ENCODE measurements at places on chromosomes 11 and 22. TPM values are rescaled to one million over a fixed set of nuclear protein-coding genes. Genes with fewer than 3 reads are reported as not detected.

GRCh38 chr11:86248609-86249008 is 4.1 kb downstream of the EED start:
- H3K4me3 ChIP-seq = no peak overlapping the region
- no peaks in the 10 kb centered on the region for H3K27me3 ChIP-seq
- peaks cover 36% of the 10 kb centered on the region for H3K4me1 ChIP-seq
- H3K36me3 ChIP-seq = peaks cover 9% of the 10 kb centered on the region
- H3K27ac ChIP-seq = peak overlapping the region; percentile 9
- DNase-seq = no peak

The AIFM3 gene
- 0.94 TPM for total RNA-seq

- H3K27me3 ChIP-seq = no peaks in the 10 kb centered on the region
- peak; percentile 61 for DNase-seq
- peak overlapping the region; percentile 75 for H3K4me3 ChIP-seq
- H3K4me1 ChIP-seq = peaks cover 10% of the 10 kb centered on the region
Measured at GRCh38 chr11:47399860-47400767, 8.3 kb upstream of the SLC39A13 start.

The TNNT3 gene
- 16.7 TPM for total RNA-seq

DNA sequence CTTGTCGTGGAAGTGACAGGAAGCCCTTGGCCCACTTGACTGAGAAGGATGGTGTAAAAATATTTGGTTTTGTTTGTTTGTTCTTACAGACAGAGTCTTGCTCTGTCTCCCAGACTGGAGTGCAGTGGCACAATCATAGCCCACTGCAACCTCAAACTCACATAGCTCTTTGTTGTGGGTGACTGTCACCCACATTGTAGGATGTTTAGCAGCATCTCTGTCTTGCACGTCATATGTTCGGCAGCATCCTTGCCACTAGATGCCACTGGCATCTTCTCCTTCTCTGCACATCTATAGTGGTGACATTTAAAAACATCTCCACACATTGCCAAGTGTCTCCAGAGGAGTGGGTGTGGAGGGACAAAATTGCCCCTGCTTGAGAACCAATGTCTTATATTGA is 56.8 kb downstream of the PRR5L start:
- H3K27me3 ChIP-seq = peaks cover 18% of the 10 kb centered on the region
- peak; percentile 49 for DNase-seq
- peaks cover 37% of the 10 kb centered on the region for H3K4me1 ChIP-seq
- no peaks in the 10 kb centered on the region for H3K36me3 ChIP-seq
- no peak overlapping the region for H3K4me3 ChIP-seq
- no peak overlapping the region for H3K27ac ChIP-seq

The C11orf42 gene
- total RNA-seq = not detected

The TRIM51 gene
- total RNA-seq = not detected

DNA sequence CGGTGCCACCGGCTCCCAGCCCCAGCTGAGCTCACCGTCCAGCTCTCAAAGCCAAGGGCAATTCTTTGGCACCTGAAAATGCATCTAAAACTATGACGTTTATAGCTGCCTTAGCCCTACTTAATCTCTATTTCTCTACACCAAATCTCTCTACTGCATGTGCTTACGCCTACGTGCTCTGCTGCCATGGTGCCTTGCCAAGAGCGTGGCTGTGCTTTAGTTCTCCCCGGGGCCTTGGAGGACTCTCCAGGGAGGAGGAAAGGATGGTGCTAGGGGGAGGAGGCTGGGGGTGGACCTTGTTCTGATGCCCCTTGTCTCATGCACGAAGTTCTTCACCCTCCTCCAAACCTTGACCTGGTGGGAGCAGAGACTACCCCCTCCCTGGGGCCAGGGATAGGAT is 9.0 kb upstream of the BID start:
- no peaks in the 10 kb centered on the region for H3K27me3 ChIP-seq
- H3K36me3 ChIP-seq = peaks cover 8% of the 10 kb centered on the region
- no peak for DNase-seq

DNA sequence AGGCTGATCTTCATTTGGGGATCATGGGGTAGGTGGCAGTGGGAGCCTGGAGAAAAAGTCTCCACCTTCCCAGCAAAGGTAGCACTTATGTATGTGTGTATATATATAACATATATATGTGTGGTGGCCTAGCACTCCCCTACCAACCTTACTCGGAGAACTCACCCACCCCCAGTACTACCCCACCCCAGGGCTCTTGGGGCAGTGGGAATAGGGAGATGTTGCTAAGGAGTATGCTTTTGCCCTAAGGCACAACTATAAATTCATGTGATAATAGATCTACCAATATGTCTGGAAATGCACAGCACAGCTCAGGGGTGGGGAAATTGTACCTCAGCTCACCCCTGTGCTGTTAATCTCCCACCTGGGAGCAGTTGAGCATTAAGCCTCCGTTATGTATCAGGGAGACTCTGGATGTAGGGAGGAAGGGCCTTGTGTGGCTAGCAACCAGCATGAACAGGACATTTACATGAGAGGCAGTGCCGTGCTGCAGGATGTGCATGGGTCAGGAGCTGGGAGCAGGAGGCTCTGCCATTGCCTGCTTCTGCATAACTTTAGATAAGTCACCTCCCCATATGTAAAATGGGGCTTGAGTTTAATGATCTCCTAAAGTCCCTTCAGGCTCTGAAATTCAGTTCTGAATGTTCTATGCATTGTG is 57.3 kb downstream of the C11orf91 start:
- H3K36me3 ChIP-seq = no peaks in the 10 kb centered on the region
- H3K4me3 ChIP-seq = no peak overlapping the region
- H3K27me3 ChIP-seq = peaks cover 7% of the 10 kb centered on the region
- no peaks in the 10 kb centered on the region for H3K4me1 ChIP-seq

The PHLDA2 gene
- total RNA-seq = 0.55 TPM

DNA sequence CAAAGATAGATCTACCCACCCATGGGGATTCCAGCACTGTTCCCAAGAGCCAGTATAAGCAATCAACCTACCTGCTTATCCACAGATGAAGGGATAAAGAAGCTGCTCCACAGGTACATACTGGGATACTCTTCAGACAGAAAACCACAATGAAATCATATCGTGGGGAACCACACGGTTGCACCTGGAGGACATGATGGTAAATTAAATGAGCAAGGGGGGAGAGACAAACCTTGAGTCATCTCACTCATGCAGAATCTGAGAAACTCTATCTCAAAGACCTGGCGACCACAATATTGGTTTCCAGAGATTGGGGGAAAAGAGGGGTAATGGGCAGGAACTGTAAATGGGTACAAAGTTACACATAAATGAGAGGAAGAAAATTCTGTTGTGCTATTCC is 14.5 kb downstream of the RGL4 start:
- H3K36me3 ChIP-seq = peaks cover 89% of the 10 kb centered on the region
- H3K27ac ChIP-seq = peak overlapping the region; percentile 67
- peaks cover 44% of the 10 kb centered on the region for H3K4me1 ChIP-seq
- no peaks in the 10 kb centered on the region for H3K27me3 ChIP-seq
- DNase-seq = no peak

DNA sequence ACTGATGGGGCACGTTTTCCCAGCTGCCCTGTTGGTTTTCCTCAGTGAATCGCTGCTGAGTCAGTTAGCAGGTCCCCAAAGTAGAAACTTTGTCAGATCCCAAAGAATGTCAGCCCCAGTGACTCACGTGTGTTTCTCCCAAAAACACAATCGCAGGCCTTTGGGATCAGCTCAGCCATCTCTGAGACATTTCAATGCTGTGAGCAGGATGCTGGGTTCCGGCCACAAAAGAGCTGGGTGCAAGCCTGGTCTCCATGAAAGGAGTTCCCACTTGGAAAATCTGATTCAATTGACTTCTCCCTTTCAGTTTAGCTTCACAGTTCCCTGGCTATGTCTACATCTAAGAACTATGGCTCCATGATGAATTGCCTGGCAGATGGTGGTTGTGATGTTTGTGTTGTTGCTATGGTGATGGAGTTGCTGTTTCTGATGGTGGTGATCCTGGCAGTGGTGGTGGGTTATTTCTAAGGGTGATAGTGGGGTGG is 28.0 kb downstream of the MYEOV start:
- no peak overlapping the region for H3K4me3 ChIP-seq
- H3K36me3 ChIP-seq = peaks cover 3% of the 10 kb centered on the region
- H3K27me3 ChIP-seq = peaks cover 4% of the 10 kb centered on the region
- no peak overlapping the region for H3K27ac ChIP-seq

DNA sequence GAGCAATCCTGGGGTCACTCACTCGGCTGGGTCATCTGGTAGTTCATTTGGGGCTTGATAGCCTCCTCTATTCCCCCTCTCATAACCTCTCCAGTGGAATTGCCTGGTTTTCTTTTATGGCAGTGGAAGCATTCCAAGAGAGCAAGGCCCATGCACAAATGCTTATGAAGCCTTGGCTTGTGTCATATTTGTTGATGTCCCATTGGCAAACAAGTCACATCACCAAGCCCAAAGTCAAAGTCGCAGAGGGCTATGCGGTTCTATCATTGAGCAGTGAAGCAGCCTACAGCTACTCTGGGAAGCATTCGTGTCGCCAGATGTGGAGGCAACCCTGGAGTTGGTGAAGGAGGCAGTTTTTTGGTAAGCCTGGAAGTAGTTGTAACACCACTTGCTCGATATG is 12.3 kb downstream of the KCTD14 start:
- no peaks in the 10 kb centered on the region for H3K36me3 ChIP-seq
- no peak overlapping the region for H3K27ac ChIP-seq

The ACRV1 gene
- total RNA-seq = not detected
